SK-N-SH treated with all-trans-retinoic acid at 6 μM for 48 hours (cell line): ENCODE measurements at places on chromosomes 3 and 15.

GRCh38 chr15:29127506-29128430, 141.9 kb downstream of the NSMCE3 start:
- ATAC-seq: no peak

GRCh38 chr3:3278073-3278472, 98.6 kb upstream of the CRBN start:
- ATAC-seq: no peak

- ATAC-seq: peak; percentile 84
Observed at GRCh38 chr3:11499144-11499543, 144.6 kb downstream of the VGLL4 start.

DNA sequence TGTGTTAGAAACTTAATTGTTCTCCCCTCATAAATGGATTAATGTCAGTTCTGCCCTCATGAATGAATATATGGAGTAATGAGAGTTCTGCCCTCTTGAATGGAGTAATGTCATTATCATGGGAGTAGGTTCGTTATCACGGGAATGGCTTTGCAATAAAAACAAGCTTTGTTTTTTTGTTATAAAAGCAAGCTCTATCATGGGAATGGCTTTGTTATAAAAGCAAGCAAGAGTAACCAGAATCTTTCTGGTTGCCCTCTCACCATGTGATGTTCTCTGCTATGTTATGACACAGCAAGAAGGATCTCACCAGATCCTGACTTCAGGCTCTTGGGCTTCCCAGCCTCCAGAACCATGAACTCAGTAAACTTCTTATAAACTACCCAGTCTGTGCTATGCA, 38.4 kb upstream of the UBL7 start:
- no peak for ATAC-seq

- no peak for ATAC-seq
Observed at GRCh38 chr3:61871644-61872043, 310.3 kb downstream of the PTPRG start.
